ENCODE measurements at places on chromosomes 5 and 9.

- DNase-seq = no peak
These were observed 19.0 kb downstream of the GPR107 start for GRCh38 chr9:130072515-130073235.

DNA sequence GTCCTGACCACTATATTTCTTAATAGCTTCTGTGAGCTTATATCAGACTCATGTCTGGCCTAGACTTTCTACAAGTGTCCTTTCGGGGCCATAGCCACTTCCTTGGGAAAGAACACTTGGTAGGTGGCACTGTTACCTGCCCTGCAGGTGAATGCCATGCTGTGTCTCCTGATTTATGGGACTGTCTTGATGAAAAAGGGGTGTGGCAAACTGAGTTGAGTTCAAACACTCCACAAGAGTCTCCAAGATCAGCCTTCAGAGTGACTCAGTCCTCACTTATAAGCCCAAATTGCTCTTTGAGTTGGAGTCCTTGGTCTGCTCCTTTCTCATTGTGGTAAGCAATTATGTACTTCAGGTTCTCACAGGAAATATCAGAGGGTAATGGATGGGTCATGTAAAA is 9.9 kb upstream of the ANKHD1 start:
- no peak for DNase-seq

DNA sequence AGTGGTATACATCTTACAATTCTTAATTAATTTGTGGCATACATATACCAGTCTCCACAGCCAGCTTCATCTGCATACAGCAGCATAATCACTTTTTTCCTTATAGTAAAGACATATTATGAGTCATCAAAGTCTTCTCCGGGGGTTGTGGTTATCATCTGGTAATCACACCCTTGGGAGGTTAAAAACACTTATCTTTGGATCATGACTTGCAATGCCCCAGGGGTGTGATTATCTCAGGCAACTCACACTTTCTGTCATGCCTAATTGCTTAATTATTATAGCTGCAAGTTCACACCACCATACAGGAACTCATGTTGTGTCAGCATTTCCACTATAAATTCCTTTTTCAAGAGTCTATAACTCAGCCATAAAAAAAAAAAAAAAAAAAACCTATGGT is 218.4 kb downstream of the ANXA1 start:
- DNase-seq = no peak

DNA sequence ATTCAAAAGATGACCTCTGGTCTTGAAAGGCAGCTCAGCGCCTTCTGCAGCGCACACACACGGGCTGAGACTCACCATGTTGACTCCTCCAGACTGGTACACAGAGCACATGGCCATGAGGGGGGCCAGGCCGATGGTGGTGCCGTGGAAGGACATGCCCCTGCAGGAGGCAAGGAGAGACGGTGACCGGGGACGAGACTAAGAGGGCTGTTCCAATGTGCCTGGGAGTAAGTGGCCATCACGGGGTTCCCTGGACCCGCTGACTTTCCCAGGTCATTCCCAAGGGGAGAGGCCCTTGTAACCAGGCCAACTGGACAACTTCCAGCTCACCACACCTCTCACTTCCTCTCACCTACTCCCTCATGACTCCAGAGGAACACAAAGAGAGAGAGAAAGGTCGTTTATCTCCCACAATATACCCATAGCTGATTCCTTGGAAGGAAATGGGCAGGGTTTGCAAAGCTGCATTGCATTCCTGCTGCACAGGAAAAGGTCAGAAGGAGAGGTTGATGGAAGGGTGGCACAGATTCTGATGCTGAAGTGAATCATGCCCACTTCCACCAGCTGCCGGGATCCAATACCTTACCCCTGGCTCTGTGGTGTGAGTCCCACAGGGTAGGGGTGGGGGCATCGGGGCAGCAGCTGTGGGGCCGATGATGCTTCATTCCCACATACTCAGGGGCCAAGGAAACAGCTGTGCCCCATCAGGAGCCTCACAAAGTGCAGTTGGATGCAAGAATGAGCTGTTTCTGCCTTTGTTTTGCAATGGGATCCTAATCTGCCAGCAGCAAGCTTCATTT is 47.2 kb downstream of the NIPAL4 start:
- DNase-seq = no peak

DNA sequence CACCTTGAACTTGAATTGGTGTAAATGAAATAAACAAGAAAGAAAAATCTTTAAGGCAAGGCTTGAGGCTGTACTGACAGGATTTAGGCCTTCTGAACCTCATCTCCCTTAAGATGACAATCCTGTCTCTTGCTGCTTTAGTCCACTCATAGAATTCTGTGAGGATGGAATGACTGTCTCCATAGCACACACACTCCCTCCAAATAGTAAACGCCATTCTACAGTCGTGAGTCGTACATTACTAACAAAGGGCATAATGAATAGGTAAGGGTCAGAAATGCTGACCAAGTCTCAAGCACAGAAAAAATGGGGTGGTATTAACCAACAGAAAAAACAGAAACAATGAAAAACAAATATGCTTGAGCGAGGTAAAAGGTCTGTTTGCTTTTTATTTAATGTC is 71.8 kb upstream of the SIMC1 start:
- DNase-seq = no peak
